Activated CD4-positive, alpha-beta T cell treated with anti-CD3 and anti-CD28 coated beads, Interleukin-2, amount 50 U/mL, for 4 hours (primary cell): ENCODE measurements at places on chromosomes 7 and 10.

DNA sequence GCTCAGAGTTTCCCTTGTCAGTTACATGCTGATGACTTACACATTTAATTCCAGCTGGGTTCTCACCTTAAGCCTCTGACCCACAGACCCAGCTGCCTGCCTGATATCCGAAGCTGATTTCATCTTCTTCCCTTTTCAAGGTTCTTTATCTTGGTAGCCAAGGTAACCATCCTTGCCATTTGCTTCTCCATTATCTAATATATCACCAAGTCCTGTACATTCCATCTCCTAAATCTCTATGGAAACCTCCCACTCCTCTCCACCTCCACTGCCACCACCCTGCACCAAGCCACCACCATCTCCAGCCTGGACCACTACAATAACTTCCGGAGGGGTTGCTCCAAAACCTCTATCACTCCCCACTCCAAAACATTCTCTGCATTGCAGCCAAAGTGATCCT, 19.9 kb downstream of the SCRN1 start:
- no peak for DNase-seq

GRCh38 chr7:19585761-19586160, 123.1 kb downstream of the POLR1F start:
- no peak for DNase-seq

GRCh38 chr7:153852261-153852660, 199.9 kb upstream of the DPP6 start:
- no peak for DNase-seq

DNA sequence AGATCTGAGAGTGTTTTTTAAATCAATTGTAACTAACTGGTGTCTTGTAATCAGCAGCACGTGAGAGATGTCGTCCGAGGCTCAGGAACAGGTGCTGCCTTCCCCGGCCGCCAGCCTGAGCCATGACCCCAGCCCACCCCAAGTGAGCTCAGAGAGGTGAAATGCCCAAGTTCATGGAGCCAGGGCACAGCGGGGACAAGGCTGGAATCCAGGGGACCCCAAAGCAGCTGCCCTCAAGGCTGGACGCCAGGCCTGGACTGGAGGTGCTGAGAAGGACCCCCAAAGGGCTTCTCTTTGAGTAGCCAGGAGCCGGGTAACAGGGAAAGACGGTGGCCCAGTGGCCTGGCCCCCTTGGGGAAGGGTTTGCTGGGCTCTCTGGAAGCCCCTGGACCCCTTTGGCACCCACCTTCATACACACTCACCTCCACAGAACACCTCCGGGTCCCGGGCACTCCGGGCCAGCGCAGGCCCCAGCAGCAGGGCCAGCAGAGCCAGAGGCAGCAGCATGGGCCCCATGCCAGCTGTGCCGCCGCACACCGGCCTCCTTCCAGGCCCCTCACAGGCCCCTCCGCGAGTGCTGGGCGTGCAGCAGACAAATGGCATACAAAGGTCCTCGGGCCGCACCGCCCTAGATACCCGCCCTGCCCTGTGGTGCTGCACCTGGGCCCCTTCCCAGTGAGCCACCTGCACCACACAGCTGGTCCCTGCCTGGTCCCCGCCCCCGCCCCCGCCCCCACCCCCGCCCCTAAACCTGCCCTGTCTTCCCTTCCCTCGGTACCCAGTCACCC, 24.0 kb upstream of the CNPY1 start:
- DNase-seq: no peak

GRCh38 chr7:17672783-17673182, 267.5 kb downstream of the SNX13 start:
- DNase-seq: no peak

GRCh38 chr10:102118867-102119266, 1.3 kb downstream of the LDB1 start:
- DNase-seq: no peak

- DNase-seq: no peak
Measured at GRCh38 chr10:125008689-125009638, 67.0 kb downstream of the ZRANB1 start.

GRCh38 chr10:283916-284356, 148.7 kb downstream of the ZMYND11 start:
- DNase-seq: no peak
